ENCODE measurements at places on chromosomes 4 and X.

- no peak for DNase-seq
Observed at GRCh38 chrX:153434801-153435200, 11.1 kb downstream of the TREX2 start.

DNA sequence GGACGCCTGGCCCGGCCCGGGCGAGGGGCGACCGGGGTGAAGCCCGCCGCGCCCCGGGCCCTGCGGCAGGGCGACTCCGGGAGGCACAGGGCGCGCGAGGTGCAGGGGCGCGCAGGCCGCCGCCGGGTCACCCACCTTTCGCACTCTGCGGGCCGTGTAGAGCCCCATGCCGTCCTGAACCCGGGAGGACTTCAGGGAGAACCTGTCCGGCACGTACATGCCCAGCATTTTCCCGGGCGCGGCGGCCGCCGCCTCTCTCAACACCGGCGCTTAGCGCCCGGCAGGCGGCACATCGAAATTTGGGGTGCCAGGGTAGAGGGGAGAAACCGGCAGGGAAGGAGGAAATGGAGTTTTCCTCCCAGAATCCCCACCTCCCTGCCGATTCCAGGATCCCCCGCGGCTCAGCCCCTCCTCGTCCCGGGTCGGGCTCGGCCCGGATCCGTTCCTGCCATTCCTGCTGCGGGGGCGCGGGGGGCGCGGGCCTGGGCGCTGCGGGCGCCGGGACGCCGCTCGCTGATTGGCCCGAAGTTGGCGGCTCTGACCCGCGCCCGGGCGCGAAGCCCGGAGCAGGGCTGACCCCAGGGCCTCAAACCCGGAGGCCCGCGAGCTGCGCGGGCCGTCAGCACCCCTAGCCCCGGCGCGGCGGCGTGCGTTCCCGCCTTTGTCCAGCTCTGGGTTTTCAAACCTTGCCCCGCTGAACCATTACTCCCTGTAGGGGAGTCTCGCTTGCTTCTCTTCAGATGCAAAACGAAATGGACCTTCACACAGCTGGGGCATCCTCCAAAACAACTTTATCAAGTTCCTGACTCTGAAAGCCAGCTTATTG lies at the start of gene PRDM5:
Gene PRDM5, minus strand, starts transcription at position 346 of the 826 bp plus-strand sequence. Its CDS starts 118 bp downstream, at position 228.
- DNase-seq: no peak

GRCh38 chr4:180057891-180058671 lies 2185.1 kb upstream of the TENM3 start:
- no peak for DNase-seq

DNA sequence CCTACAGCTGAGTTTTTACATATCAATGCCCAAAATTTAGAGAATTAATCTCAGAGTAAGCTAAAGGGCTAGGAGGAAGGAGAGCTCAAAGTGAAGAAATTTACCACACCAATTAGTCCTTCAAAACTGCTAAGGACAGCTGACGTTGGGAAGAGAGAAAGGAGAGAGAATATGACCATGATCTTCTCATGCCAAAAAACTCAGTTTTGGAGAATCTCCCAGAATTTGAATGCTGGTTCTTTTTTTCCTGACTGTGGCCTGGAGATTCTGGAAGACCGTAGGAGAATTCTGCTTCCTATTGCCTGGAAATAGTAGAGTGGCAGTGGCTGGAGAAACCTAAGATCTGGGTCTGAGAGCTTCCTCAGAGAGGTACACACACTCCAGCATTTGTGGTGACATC lies 834.4 kb upstream of the SLIT2 start:
- no peak for DNase-seq

DNA sequence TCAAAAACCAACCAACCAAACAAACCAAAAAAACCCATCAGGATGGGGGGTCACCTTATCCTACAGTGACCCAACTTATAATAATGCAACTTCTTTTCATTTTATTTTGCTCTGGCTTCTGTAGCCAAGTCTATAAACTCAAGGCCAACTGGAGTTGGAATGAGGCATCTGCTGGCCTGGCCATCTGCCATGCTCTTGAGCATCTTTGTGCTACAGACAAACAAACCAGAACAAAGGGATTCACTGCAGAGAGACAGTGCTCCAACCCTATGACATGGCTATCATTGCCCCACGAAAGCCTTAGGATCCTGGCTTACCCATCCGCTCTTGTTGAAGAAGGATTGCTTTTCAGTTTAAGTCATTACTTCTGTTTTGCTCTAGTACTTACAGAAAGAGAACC lies 49.2 kb upstream of the SCRG1 start:
- DNase-seq: no peak

- DNase-seq: no peak
Observed at GRCh38 chrX:84186603-84187532, 1.1 kb downstream of the RPS6KA6 start.

GRCh38 chr4:82519072-82519471 lies 42.7 kb downstream of the TMEM150C start:
- DNase-seq: no peak

DNA sequence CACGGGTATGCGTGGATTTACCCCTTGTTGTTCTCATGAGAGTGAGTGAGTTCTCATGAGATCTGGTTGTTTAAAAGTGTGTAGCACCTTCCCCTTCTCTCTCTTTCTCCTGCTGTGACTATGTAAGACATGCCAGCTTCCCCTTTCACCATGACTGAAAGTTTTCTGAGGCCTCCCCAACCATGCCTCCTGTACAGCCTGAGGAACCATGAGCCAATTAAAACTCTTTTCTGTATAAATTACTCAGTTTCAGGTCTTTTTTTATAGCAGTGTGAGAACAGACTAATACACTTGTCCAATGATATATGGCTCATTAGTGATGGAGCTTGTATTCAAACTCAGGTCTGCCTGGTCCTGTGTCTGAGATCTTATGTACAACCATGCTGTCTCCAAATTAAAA lies 28.5 kb upstream of the RTL3 start:
- no peak for DNase-seq

GRCh38 chr4:83631066-83631465 lies 95.2 kb downstream of the GPAT3 start:
- DNase-seq: no peak

DNA sequence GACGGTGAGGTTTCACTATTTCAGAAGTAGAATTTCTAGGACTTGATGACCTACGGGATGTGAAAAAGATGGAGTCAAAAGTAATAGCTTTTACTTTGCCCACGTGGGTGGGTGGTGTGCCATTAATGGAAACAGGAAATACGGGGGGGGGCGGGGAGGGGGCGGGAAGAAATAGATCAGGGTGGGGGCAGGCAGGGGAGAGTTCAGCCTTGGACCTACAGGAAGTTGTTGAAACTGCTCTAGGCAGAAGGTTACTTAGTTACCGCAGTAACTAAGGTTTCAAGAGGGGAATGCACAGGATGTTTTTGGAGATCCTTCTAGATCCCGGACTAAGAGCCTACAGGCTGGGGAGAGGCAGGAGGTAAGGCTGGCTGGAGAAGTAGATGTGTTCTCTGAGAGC lies 3.6 kb upstream of the FHL1 start:
- no peak for DNase-seq

- no peak for DNase-seq
Observed at GRCh38 chr4:141635736-141636081, 674 bp upstream of the IL15 start.

All from stimulated activated CD4-positive, alpha-beta T cell treated with anti-CD3 and anti-CD28 coated beads, Interleukin-1b, Interleukin-23, amount 100 ng/mL, for 1 hour (primary cell).